ENCODE measurements at places on chromosomes 7 and 10. TPM values are rescaled to one million over a fixed set of nuclear protein-coding genes. Genes with fewer than 3 reads are reported as not detected.

Gene COL13A1
- total RNA-seq: not detected

Gene DRGX
- total RNA-seq: not detected

Gene ST8SIA6
- 0.35 TPM for total RNA-seq

Gene TM9SF3
- 139 TPM for total RNA-seq

Gene TFEC
- total RNA-seq: 12.7 TPM

Gene CCM2
- 53.2 TPM for total RNA-seq

Gene CLRN3
- 0.29 TPM for total RNA-seq
